NCI-H2081 (cell line): ENCODE measurements at places on chromosomes 7 and 10.

DNA sequence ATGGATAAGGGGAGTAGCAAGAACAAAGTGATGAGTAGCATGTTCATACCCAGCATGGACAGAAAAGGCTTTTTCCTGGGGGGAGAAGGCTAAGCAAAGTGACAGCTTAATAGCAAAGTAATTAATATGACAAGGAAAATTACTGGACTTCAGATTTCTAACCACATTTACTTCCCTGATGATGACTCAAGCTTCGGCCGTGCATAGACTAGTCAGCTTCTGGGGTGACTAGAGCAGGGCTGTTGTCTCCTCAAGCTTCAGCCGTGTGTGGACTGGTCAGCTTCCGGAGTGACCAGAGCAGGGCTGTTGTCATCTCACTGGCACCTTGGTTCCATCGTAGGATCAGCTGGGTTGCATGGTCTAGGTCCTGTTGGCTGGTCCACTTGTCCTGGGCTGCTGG lies 2.1 kb upstream of the ZNF117 start:
- DNase-seq, result no peak

GRCh38 chr10:17805330-17805729 lies 3.8 kb upstream of the MRC1 start:
- DNase-seq, result no peak

DNA sequence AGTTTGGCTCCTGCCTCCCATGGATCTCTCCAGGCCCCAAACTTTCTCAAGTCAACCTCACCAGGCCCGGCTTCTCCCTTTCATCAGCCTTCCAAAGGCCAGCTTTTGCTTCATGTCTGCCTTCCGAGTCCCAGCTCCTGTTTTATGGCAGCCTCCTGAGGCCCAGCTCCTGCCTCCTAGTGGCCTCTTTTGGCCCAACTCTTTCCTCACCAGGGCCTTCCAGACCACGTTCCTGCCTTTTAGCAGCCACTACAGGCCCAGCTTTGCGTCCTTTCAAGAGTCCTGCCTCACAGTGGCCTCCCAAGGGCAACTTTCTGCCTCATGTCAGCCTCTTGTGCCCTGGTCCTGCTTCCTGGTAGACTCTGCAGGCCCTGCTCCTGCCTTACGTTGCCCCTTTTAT lies 15.3 kb upstream of the TMEM248 start:
- no peak for DNase-seq

- DNase-seq, result no peak
Measured at GRCh38 chr10:110360857-110361474, 56.2 kb upstream of the SMNDC1 start.

GRCh38 chr10:12921163-12921562 lies 80.3 kb downstream of the CCDC3 start:
- DNase-seq, result no peak

DNA sequence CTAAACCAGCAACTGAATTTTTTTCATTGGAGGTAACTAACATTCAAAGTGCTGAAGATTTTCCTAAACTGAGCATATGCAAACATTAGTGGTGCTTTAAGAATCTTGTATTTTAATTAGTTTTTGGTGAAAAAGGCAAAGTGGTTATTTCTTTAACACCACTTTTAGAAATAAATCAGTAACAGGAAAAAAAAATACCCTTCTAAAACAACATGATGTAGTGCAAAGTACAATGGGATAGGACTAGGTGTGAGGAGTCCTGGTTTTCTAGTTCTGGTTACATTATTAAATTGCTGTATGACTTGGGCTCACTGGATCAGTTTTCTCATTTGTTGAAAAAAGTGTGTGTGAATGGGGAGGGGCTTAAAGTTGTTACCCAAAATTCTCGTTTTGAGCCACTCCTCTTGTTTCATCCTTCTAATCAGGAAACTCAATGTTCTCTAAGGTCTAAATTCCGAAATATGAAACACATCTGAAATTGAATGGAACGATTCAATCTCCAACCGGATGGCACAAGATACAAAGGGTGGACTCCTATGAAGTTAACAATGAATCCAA lies 1.8 kb downstream of the WASL start:
- DNase-seq, result no peak

GRCh38 chr7:17852361-17852760 lies 87.9 kb downstream of the SNX13 start:
- no peak for DNase-seq

DNA sequence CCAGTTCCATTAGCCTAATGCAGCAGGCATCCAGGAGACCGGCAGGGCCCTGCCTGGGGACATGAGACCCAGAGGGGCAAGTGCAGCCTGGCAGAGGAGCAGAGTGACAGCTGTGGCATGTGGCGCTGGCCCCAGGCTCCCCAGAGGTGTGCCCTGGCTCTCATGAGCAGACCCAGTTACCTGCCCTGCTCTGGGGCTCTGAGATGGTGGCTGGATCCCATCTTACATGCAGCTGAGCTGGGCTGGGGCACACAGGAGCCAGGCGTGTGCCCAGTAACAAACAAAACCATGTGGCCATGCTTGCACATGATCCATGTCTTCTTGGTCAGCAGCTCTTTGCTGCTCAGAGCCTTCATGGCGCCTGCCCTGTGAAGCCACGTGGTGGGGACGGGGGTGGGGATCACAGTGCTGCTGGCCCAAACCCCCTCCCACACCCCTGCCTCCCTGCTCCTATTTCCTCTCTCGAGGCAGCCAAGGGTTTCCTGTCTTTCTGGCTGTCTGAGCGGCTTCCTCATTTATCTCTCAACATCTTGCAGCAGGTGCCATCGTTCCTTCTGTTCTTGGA lies 40.3 kb upstream of the GTF2I start:
- DNase-seq, result no peak

- no peak for DNase-seq
Measured at GRCh38 chr7:148898845-148899484, 14.9 kb upstream of the EZH2 start.

DNA sequence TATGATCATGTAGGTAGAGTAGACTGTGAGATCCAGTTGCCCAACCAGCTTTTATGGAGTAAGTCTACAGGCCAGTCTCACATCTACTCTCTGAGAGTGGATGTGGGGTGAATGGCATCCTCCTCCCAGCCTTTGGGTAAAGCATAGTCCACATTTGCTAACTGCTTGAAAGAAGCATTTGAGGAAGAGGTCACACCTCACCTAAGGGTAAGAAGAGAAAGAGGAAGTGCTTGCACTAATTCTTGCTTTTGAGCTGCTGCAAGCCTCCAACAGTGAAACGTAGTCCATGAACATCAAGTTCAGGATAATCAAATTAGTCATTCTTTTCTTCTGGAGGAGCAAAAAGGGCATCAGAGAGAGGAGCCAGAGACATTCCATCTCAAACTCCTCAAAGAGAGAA lies 93.9 kb upstream of the AGR3 start:
- DNase-seq, result no peak

GRCh38 chr7:148650232-148650858 lies 48.4 kb upstream of the CUL1 start:
- no peak for DNase-seq

- DNase-seq, result no peak
Measured at GRCh38 chr7:68476966-68477365, 1121.3 kb upstream of the AUTS2 start.

GRCh38 chr7:138169441-138169851 lies 93.2 kb downstream of the AKR1D1 start:
- no peak for DNase-seq

GRCh38 chr7:132580717-132581285 lies 4.5 kb upstream of the PLXNA4 start:
- DNase-seq, result peak; percentile 78

DNA sequence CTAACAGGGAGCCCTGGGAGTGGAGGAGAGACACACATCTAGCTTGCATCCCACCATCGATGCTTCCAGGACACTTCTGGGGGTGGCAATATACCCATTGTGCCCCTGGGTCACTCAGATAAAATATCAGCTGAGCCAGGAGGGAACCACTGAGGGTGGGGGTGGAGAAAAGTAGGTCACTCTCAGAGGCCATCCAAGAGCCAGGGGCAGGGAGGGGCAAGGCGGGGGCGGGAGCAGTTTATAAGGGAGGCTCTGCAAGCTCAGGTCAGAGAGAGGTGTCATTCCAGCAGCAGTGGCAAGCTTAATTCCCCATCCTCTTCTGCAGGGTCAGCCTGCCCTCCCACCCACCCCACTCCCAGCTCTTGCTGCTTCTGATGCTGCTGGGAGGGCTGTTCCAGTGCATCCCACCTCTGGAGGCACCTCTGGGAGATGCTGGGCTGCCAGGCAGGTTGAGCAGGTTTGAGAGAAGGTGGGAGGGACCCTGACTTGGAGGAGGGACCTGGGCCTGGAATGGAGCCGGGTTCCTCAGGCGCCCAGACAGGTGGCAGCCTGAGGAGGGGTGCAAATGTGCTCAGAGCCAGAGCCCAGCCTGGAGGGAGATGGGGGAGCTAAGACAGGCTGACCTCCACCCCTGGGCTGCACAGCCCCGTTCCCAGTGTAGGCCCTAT lies 20.1 kb upstream of the TLX1 start:
- no peak for DNase-seq

- no peak for DNase-seq
Measured at GRCh38 chr7:13201628-13202027, 514.2 kb downstream of the ARL4A start.

DNA sequence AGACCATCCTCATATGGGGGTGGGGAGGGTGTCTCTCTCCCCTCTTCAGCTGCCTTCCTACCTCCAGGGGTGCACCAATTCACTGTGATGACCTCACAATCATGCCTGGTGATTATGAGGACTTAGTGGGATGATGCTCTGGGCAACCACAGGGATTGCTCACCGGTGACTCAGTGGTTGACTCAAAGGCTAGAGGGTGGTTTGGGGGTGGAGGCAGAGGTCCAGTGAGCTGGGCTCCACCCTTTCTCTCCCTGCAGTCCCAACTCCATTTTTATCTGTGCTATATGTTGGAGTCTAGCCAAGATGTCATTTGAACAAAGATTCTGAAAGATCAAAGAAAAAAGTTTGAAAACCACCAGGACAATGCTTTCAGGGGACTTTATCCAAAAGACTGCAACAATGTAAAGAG lies 286.9 kb downstream of the KCNMA1 start:
- no peak for DNase-seq

DNA sequence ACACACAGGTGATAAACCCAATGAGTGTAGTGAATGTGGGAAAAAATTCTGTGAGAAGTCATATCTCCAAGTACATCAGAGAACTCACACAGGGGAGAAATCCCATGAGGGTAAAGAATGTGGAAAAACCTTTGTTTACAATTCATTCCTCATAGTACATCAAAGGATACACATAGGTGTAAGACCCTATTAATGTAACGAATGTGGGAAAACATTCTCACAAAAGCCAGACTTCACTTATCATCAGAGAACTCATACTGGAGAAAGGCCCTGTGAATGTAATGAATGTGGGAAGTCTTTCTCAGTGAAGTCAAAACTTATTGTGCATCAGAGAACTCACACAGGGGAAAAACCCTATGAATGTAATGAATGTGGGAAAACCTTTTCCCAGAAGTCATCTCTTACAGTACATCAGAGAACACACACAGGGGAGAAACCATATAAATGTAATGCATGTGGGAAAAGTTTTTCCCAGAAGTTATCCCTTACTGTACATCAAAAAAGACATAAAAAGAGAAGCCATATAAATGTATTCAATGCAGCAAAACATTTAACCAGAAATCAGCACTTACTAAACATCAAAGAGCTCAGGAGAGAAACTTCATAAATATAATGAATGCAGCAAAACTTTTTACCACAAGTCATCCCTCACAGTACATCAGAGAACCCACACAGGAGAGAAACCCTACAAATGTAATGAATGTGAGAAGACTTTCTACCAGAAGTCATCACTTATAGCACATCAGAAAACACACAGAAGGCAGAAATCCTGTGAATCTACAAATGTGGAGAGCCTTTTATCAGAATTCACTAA lies 49.8 kb downstream of the ZNF239 start:
- DNase-seq, result no peak

DNA sequence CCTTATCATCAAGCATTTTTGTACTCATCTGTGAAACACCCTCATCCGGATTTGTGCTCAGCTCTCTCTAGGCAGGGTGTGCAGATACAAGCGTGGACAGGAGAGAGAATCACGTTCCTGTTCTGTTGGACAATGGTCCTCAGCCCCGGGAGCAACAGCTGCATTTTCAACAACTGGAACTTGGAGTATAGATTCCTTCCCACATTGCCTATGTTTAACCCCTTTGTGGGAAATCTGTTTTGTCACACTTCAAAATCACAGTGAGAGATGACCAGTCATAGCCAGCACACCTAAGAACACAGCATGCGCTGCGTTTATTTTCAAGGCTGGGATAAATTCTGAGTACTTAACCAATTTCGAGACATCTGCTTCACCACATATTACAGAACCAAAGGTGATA lies 32.5 kb downstream of the MAP3K8 start:
- DNase-seq, result no peak

DNA sequence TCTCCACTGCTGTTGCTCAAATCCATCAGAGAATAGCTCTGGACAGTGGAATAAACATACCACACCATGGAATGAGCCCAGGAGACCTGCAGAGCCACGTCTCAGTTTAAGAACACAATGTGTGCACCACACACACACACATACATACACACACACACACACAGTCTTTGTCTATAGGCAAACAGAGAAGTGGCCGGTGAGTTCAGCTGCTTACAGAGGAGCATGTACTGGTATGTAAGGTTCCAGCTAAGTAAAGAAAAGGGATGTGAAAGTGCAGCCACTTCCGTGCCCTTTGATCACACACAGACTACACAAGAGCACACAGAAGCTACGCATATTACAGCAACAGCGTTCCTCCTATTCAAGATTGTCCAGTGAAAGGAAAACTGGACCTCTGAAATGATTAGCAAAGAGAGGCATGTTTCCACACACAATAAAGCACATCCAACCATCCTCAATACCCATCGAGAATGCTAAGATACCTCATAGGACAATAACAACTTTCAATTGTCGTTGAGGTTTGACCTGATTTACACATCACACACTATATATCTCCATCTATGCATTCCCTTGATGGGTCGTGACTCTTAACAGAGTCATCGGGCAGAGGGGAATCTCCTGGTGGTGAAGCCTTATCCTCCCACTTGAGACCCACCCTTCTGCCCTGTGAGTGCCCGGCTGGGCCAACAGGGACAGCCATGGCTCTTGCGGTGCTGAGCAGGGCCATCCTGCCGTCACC lies 23.6 kb downstream of the SLC35B4 start:
- DNase-seq, result no peak

DNA sequence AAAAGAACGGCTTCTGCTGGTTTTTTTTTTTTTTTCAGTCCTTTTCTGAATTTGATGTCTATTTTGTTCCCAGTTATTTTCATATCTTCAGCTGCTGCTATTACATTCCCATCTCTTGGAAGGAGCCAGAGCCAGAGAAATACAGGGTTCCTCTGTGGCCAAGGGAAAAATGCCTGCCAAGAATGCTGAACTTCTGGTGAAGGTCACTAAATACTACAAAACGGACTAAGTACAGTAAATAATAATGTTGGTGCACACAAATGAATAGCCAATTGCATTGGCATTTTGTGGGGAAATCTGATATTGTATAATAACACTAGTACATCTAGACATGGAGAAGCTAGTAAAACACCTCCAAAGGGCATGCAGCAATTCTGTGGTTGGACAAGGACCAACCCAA lies 56.3 kb upstream of the ZEB1 start:
- DNase-seq, result no peak

DNA sequence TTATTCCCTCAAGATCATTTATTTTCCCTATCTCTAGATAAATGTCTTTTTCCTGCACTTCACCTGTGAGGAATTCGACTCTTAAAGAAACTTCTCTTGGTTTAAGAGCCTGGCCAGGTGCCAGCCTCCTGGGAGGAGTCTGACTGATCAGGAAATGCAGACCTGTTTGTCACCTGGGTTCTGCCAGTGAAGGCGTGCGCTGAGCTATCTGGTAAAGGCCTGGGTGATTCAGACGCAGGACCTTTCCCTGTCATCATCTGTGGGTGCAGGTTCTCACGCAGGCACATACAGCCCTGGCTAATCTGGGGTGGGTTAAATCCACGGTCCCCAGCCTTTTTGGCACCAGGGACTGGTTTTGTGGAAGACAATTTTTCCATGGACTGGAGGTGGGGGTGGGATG lies 65.3 kb upstream of the AQP1 start:
- no peak for DNase-seq
